ENCODE measurements at places on chromosomes 4 and X. TPM values are rescaled to one million over a fixed set of nuclear protein-coding genes. Genes with fewer than 3 reads are reported as not detected.

ZBTB49 gene
- total RNA-seq: 7.3 TPM

GRXCR1 gene
- not detected for total RNA-seq

MAGEA12 gene
- not detected for total RNA-seq

PDCL2 gene
- not detected for total RNA-seq

MAGEA3 gene
- not detected for total RNA-seq

PFKFB1 gene
- total RNA-seq: not detected

Measured in stomach (tissue), 19 donors.